ENCODE measurements at places on chromosomes 12 and 14.

DNA sequence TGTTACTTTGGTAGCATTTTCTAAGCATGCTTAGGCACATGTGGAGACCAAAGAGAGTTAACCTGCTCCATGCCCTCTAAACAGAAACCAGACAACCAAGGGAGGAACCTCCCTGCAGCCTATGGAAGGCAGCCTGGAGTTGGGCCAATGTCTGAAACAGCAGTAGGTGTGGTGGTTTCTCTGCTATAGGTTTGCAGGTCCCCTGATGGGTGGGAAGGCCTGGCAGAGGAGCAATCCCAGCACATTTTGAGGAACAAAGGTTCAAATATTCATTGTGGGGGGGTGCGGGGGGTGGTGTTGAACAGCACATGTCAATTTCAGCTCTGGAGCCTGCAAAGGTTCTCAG lies 65.4 kb downstream of the DACT1 start:
- no peak for DNase-seq

GRCh38 chr14:58738189-58738836 lies 100.6 kb downstream of the DACT1 start:
- peak; percentile 88 for DNase-seq

- no peak for DNase-seq
Measured at GRCh38 chr14:72154645-72155378, 222.6 kb downstream of the RGS6 start.

DNA sequence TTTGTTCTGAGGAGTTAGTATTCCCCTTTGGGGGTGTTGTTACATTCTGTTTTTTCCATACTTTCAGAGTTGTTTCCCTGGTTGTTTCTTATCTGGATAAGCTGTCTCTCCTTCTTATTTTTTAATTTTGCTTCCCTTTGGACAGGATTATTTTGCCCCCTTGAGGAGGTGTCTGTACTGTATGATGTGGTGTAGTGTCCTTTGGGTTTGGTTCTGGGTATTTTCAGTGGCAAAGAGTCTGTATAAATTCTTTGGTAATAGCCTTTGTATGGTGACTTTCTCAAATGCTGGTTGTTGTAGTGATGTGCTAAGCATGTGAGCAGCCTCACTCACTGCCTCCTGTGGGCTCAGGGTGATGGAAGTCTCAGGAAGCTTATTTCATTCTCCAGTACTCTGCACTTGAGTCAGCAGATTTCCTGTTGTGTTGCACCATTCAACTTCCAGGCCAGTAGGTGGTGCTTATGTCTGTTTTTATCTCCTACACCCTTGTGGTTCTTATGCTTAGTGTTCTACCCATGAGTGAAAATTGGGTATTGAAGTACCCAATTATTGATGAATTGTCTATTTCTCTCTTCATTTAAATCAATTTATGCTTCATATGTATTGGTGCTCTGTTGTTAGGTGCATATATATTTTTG lies 103.3 kb upstream of the PMCH start:
- peak; percentile 7 for DNase-seq

GRCh38 chr12:1758376-1758775 lies 62.0 kb upstream of the LRTM2 start:
- DNase-seq, result no peak

DNA sequence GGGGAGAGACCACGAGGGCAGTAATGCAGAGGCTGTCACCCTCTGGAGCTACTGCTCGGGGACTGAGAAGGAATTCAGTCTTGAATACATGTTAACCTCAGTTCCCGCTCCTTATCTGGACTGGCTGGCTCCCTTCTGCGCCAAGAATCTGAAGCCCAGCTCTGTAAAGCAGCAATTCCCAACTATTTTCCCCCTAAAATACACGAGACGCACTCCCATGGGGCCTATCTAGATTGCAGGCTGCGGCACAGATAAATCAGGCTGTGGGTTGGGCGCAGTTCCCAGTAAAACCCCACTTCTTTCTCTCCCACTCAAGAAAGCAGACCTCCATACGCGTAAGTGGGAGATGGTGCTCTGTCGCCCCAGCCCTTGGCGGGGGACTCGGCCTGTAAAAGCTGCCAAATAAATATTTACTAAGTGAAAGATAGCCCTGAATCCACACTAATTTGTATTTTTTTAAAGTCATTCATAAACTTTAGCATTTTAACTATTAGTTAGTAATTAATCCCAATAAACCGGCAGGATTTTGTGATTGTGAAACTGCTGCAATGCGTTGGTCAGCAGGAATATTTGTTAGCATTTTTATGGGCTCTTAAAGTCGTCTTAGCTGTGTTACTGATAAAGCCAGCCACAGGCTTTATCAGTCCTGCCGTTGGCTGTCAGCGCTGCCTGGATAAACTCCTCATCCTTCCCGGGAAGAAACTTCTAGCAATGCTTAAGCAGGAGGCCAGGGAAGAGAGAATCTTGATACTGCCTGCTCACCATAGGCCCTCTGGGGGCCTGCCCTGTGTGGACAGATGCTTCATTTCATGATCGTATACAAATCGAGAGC lies 17.8 kb downstream of the FBXL14 start:
- DNase-seq, result no peak

- DNase-seq, result no peak
Measured at GRCh38 chr12:70598467-70599193, 38.6 kb downstream of the PTPRB start.

DNA sequence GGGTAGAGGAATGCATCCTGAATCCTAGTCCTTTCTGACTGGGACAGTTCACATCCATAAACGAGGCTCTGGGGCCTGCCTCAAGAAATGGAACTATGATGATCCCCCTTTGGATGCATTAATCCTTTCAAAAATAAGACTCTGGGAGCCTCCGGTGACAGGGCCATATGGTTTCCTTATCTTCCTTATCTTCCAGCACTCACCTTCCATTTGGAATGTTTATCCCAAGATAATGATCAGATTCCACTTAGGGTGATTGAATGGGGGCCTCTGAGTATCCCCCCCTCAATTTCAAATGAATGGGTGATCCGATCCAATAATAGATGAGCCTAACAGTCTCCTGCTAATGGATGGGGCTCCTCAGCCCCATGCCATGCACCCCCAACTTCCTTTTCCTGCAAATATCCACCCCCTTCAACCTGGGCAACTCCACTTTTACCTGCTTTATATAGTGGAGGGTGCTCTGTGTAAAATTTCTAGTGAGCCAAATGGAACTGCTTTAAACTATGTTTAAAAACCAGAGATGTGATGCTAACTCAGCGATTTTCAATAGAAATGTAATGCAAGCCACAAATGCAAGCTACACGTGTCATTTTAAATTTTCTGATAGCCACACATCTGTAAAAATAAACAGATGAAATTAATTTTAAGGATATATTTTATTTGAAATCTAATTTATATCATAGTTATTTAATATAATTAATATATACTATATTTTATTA lies 157.8 kb downstream of the ZFP36L1 start:
- DNase-seq, result no peak

GRCh38 chr14:49203676-49204075 lies 382.5 kb downstream of the RPS29 start:
- no peak for DNase-seq

- no peak for DNase-seq
Measured at GRCh38 chr12:5560265-5560664, 128.4 kb downstream of the NTF3 start.

DNA sequence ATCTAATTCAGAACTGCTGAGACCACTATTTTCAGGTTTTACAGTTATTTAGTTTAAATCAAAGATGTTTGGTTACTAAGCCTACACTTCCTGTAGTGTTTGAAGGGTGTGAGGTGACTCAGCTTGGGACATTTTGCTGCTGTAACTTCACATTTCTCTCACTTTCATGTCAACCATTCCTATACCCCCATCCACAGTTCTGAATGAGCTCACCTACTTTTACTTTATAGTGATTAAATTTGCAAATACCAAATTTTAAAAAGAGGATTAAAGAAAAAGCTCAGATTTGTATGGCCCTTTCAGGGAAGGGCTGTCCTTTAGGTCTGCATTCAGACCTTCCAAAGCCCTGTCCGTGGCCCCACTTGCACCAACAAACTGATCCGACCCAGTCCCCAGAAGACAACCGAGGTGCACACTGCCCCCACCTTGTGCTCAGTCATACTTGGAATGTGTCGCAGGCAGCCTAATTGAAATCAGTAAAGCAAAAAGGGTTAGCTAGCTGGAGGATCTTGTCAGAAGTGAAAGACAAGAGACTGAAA lies 174.4 kb downstream of the MON2 start:
- DNase-seq, result peak; percentile 51

DNA sequence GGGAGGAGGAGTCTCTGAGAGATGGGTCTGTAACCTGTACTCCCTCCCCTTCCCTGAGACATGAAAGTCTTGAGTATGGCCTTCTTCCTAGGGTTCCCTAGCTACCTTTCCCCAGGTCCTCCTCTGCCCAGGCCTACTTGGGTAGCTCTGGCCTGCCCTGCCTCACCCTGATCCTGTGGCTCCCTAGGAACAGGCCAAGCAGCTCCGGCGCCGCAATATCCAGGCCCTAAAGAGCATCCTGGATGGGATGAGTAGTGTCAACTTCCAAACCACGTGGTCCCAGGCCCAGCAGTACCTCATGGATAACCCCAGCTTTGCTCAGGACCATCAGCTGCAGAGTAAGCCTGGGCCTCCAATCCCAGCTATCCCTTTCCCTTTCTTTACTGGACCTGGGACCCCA lies 12.3 kb downstream of the PRPF40B start:
- no peak for DNase-seq

GRCh38 chr14:54138354-54139038 lies 181.9 kb upstream of the BMP4 start:
- DNase-seq, result no peak

DNA sequence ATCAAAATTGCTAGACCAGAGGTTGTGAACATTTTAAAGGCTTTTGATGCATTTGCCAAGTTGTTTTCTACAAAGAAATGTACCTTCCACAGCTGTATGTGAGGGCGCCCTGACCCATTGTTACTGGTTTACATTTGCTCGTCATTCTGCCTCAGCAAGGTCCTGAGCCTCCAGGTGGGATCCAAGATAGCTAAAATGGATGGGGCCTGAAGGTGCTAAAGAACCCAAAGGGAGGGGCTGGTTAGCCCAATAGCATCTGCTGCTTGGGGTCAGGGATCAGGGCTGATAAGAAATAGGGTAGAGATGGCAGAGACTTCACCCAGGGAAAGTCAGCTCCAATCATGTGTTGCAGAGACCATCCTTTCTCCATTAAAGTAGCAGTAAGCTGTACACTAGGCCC lies 43.1 kb downstream of the GALNT16 start:
- no peak for DNase-seq

- DNase-seq, result peak; percentile 10
Measured at GRCh38 chr12:85441741-85442140, 161.7 kb downstream of the ALX1 start.

- no peak for DNase-seq
Measured at GRCh38 chr12:115606040-115606439, 671.5 kb downstream of the MED13L start.

DNA sequence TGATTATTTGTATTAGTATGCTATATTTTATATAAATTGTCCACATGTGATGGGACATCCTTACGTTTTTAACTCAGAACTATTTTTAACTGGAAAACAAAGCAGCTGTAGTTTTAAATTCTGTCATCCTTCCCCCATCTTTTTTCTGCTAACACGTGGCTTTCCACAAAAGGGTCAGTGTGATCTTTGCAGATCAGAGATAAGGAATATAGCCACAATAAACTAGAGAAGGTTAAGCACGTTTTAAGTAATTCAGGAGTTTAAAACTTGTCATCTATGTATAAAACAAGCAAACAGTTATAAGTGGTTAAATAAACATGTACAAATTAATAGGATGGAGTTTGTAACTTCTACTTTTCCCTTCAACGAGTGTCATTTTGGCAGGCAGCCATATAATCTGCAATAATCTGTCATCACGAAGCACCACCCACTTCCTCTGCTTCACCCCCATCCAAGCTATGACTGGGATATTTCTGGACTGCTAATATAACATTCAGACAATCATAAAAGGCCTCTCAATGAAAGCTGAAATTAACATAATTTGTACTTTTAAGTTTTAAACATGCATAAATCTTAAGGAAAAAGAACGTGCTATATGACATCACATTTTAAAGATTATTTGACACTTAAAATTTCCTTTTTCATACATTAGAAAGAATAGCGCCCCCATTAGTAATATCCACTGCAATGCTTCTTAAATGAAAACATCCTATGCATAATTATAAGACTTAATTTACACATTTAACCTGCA lies 15.3 kb downstream of the TAOK3 start:
- DNase-seq, result peak; percentile 73

DNA sequence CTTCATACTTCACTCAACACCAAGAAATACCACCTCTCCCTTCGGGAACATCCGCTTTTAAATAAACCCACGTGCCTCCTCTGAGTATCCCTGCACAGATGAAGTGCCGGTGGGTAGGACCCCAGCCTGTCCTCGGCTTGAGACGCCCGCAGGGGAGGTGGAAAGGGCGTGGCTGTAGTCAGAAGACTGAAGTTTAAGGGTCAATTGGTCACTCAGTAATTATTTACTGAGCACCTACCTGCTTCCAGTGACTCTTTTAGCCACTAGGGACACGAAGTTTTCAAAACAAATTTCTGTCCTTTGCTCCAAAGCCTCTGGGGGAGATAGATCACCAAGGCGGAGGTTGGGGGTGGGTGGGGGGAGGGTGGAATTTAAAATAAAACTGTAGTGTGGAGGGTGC lies 309.4 kb downstream of the VRK1 start:
- no peak for DNase-seq

- no peak for DNase-seq
Measured at GRCh38 chr12:48901278-48901677, 24.0 kb downstream of the FKBP11 start.

- no peak for DNase-seq
Measured at GRCh38 chr14:20792556-20792955, 10.1 kb downstream of the RNASE1 start.

- DNase-seq, result no peak
Measured at GRCh38 chr14:87081004-87081403, 912.0 kb downstream of the GALC start.

DNA sequence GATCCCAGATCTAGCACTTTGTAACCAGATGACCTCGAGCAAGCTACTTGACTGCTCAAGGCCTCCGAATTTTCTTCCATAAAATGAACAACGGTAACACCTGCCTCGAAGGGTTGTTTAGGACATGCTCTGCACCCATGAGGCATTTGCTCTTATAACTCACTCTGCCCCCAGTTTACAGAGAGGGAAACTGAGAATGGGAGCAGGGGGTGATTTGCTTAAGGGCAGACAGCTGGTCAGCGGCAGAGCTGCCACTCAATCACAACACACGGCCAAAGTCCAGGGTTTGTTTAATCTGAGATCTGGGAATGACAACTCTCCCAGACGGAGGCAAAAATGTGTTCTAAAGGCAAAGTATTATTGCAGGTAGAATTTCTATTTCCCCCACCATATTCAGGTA lies 156.3 kb downstream of the RIMBP2 start:
- DNase-seq, result no peak

Data from LHCN-M2 (cell line).